ENCODE measurements at places on chromosomes 5 and 9.

DNA sequence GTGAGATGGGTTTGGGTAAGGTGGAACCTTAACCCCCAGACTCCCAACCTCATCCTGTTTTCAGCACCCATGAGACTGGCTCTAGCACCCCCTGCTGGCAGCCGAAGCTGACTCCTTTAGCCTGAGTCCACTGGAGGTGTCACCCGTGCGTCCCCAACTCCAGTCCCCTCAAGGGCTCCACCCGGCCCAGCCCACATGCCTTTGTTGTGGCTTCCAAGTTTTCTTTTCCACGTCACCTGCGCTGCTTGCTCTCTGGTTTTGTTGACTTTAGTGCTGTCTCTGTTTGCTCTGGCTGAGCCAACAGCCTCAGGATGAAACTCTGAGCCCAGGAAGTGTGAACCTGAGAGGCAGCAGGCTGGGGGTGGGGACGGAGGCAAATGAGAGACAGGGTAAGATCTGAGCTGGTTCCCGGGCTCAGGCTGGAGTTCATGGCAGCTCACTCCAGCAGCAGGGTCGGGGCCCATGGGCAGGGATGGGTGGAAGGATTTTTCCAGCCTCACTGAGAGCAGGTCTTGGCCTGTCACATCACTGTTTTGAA lies 13.2 kb upstream of the AQP7 start:
- peak; percentile 51 for DNase-seq

DNA sequence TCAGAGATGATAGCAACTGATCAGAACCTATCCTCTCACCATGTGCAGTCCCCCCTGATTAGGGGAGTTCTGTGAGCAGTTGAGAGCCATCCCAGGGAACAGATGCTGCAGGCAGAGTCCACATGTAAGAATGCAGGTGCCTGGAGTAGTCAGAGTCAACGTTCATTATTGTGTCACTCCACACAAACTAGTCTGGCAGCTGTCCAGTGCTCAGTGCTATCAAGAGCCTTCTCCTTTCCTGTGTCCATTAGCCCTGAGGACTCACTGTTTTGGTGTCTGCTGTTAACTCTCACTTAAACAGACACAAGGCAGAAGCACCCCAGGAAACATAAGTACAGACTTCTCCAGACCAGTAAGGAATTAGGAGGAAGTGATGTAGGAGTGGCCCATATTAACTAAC lies 2.5 kb downstream of the SH3TC2 start:
- no peak for DNase-seq

- no peak for DNase-seq
Measured at GRCh38 chr9:128091144-128091543, 23.1 kb downstream of the SLC25A25 start.

DNA sequence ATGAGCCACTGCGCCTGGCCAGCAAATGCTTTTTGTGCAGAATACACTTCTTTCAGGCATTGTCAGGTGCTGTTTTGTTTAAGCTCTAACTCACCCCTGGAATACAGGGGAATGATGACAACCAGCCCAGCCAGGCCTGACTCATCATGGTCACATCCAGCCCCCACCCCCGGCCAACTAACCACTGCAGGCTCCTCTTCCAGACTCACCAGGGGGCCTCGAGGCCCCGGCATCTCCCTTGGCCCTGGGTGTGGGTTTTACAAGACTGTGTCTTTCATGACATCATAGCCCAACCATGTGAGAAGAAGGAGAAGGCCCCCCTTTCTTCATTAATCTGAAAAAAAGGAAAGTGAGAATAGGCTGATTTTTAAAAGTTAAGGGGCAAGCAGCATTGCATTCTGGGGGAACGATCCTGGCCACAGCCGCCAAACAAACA lies 35.5 kb downstream of the OLFML2A start:
- peak; percentile 32 for DNase-seq

- DNase-seq: peak; percentile 17
Measured at GRCh38 chr9:130664251-130665028, at the start of gene PRDM12. Gene PRDM12 (plus strand): TSS chr9:130664594. CDS start chr9:130664654, 60 bp downstream.

DNA sequence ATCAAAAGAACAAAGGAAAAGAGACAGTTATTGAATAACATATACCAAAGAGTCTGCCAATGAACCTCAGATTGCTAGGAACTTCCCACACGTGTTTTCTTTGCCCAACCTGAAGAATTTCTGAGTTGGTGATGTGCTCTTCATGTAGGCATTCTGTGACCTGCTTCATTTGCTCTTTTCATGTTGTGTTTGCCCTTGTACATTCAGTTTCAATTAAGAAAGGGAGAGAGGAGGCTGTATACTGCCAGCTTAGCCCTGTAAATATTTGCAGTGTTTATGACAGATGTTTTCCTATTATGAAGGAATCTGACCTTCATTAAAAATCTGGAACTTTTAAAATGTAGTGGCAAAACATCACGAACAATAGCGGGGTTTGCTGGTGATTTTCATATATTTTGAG lies 168.5 kb downstream of the GAS1 start:
- no peak for DNase-seq

DNA sequence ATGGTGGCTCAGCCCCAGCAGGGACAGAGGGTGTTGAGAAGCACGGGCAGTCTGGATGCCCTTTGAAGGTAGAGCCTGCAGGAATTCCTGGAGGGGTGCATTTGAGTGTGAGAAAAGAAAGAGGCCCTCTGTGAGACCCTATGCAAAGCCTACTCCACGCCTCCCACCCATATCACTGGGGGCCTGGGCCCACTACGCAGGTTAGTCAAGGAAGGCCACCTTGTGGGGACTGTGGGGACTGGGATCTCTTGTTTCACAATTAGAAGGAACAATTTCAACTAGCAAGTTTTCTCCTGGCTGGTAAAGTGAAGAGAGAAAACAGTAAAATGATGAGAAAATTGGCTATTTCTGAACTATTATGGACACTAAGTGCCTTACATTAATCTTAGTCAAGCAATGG lies 486.2 kb upstream of the DAP start:
- DNase-seq: no peak

GRCh38 chr5:40828690-40829661 lies 6.0 kb downstream of the RPL37 start:
- no peak for DNase-seq

DNA sequence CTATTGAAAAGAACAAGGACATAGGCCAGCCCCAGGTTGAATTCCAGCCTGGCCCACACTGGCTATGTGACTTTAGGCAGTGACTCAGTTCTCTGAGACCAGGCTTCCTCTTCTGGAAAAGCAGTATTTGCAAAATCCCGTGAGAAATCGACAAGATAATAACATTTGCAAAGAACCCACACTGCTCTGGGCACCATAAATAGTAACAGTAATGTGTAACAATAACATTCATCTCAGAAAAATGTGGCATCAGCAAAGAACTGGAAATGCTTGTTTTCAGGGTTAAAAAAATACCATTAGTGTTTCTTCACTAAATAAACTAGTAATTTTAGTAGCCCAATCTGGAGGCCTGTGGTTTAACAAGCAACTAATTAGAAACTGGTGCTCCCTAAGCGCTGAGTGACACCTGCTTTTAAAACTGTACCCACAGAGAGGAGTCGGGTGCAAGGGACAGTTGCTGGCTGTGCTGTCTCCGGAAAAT lies 148.4 kb downstream of the TTLL11 start:
- DNase-seq: no peak

GRCh38 chr5:31913808-31914207 lies 260.3 kb downstream of the GOLPH3 start:
- DNase-seq: no peak

GRCh38 chr5:166845044-166845443 lies 1446.4 kb upstream of the WWC1 start:
- DNase-seq: peak; percentile 56

DNA sequence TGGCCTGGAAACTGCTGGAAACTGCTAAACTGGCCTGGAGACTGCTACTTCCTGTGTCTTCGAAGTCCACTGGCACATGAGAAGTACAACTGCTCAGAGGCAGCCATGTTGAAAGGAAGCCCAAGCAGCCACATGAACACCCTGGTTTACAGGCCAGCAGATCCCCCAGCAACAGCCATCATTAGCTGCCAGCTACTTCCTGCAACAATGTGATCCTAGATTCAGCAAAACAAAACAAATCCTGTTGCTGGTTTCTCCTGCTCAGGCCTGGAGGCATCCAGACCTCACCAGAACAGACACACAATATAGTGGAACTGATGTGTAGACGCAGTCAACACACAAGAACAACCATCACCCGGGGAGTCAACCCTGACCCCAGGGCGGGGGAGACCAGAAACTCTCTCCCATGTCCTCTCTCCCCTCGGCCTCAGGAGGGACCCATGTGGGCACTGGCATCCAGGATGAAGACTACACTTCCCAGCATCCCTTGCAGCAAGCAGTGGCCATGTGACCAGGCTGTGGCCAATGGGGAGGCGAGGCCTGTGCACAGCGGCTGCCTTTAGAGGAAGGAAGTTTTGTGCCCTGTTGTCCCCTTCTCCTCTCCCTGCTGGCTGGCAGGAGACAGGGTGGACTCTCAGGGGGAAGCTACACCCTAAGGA lies 9.2 kb upstream of the LCN15 start:
- DNase-seq: no peak

- no peak for DNase-seq
Measured at GRCh38 chr5:79931866-79932265, 59.2 kb downstream of the MTX3 start.

DNA sequence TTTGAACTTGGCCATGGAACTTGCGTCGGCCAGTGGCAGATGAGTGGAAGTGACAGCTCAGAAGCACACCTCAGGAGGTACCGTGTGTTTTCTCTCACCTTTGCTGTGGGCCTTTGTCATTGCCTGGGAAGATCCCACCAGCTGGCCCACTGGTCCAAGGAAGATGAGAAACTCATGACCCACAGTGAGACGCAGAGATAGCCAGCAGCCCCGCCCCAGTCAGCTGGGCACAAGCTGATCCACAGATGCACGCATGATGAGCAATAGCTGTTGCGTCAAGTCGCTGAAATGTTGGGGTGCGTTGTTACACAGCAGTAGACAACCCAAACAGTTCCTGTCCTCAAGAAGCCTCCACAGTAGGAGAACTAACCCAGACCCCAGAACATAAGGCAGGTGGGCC lies 30.8 kb upstream of the UNC5A start:
- DNase-seq: no peak

DNA sequence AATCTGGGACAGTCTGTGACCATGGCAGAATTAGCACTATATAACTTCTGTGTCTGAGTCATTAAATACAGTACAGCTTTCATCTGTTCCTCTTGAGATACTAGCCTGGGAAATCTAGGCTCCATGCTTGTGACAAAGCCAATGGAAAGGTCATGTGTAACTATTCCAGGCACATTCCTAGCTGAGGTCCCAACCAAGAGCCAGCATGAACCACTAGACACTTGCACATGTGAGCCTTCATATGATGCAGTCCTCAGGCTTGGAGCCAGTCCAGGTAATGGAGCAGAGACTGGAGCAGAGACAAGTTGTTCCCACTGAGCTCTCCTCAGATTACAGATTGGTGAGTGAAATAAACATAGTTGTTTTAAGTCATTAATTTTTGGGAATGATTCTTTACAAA lies 412.4 kb upstream of the ZNF462 start:
- DNase-seq: no peak

GRCh38 chr9:114930056-114930812 lies at the start of gene TNFSF8:
Gene TNFSF8 (minus strand): TSS chr9:114930591. CDS start chr9:114930303, 288 bp downstream.
- no peak for DNase-seq

DNA sequence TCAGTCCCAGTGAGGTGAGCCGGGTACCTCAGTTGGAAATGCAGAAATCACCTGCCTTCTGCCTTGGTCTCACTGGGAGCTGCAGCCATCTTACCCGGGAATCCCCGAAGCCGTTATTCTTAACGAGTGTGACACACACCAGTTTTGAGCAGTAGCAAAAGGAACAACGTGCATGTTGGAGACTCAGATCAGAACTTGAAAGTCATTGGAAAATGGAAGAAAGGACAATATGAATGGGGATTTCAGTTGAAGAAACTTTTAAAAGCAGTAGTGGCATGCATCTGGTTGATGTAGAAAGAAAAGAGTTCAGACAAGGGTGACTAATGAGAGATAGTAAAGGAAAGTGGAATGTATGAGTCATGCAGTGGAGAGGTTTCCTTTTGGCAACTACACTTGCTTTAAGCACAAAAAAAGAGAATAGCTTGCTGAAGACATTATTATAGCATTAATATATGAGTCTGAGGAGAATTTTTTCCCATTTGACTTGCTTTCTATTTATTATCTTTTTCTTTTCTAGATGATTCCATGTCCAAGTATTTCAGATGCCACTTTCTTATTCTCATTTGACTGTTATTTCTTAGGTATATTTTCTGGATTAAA lies 44.4 kb upstream of the ANKDD1B start:
- DNase-seq: peak; percentile 23

- no peak for DNase-seq
Measured at GRCh38 chr5:154647761-154648145, 107.4 kb upstream of the LARP1 start.

DNA sequence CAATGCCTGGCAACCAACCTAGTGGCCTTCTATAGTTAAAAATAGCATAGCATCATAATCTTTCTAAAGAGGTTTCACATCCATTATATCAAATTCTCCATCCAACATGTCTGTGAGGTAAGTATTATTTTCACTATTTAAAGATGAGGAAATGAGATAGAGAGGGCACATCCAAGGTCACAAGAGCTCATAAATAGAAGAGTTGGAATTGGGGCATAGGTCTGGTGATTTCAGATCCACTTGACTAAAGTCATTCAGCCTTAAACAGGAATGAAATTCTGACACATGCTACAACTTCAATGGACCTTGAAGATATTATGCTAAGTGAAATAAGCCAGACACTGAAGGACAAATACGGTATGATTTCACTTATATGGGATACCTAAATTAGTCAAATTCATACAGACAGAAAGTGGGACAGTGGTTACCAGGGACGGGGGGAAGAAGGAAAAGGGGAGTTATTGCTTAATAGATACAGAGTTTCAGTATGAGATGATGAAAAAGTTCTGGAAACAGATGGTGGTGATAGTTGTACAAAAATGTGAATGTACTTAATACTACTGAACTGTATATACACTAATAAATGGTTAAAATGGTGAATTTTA lies 259.6 kb upstream of the NR4A3 start:
- no peak for DNase-seq

GRCh38 chr9:130411566-130411915 lies 33.2 kb upstream of the ASS1 start:
- DNase-seq: no peak

DNA sequence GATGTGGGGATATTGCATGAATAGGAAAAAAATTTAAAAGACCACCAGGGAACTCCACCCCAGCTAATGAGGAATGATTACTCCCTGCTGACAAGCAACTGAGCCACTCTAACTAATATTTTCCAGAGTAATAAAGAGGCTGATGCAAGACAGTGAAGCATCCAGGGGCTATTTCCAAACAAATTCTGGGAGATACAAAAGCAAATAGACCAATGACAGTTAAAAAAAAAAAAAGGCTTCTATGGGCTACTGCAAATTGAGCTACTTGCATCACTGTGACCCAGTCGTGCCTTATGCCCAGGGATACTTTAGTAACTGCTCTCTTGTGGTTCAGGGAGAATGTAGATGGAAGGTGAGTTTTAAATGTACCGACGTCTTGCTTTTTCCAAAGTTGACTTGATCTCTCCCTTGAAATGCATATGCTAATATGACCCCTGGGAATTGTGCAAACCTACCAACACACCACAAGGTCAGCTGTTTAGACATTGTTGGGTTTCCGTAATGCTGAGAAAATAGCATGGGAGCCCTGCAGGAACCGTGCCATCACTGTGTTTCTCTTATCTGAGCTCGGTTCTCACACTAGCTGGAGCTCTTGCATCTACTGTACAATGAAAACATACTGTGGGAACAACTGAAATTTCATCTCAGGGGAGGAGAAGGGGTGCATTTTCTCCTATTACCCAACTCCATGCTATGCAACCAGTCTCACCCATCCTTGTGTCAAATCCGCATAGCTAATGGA lies 250.6 kb upstream of the MAP3K1 start:
- no peak for DNase-seq

- no peak for DNase-seq
Measured at GRCh38 chr5:67259548-67260215, 63.1 kb upstream of the CD180 start.

GRCh38 chr5:132012371-132013005 lies 1.0 kb upstream of the ACSL6 start:
- peak; percentile 72 for DNase-seq

Measured in neuronal stem cell (in vitro differentiated cells).